ENCODE measurements at places on chromosomes 16 and 17.

DNA sequence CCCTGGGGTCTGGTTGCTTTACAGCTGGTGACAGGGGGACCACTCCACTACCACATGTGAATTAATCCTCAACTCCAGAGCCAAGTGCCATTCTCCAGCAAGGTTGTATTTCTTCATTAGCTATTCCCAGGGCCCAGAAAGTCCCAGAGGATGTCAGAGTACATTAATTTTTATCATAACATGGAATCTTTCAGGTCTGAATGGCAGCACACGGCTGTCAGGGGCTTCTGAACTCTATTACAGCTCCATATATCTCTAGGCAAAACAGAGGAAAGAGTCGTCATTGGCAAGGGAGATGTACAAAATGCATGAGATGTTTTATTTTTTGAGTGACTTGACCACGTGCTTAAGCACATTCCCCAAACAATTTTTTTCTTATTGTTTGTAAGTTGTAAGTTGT is 303.4 kb downstream of the WWOX start:
- DNase-seq: no peak

DNA sequence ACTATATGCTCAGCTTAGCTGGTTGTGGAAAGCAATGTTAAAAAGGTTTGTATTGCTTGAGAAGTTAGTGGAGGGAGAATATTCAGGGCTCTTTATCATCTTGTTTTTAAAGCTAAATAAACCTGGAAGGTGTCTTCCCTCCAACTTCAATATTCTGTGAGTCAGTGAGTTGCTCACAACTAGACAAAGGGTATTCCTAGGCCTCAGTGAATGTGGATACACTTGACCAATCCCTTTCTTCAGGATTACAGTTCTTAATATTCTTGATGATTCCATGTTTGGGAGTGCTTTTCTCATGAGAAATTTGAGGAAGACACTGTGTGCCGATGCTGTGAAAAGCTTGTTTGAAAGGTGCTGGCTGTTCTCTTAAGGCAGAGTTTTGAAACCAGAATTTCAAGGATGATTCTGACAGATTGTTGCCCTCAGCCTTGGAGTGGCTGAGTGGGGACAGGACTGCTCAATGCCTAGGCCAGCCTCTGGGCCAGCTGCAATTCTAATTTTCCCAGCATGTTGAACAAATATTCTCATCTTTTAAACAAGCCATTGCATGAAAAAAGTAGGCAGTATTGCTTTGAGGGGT is 30.1 kb downstream of the MAP2K4 start:
- no peak for DNase-seq

GRCh38 chr17:48893646-48894508 is 1.3 kb downstream of the ATP5MC1 start:
- no peak for DNase-seq

GRCh38 chr17:78953356-78954350 is 26.1 kb downstream of the LGALS3BP start:
- no peak for DNase-seq

DNA sequence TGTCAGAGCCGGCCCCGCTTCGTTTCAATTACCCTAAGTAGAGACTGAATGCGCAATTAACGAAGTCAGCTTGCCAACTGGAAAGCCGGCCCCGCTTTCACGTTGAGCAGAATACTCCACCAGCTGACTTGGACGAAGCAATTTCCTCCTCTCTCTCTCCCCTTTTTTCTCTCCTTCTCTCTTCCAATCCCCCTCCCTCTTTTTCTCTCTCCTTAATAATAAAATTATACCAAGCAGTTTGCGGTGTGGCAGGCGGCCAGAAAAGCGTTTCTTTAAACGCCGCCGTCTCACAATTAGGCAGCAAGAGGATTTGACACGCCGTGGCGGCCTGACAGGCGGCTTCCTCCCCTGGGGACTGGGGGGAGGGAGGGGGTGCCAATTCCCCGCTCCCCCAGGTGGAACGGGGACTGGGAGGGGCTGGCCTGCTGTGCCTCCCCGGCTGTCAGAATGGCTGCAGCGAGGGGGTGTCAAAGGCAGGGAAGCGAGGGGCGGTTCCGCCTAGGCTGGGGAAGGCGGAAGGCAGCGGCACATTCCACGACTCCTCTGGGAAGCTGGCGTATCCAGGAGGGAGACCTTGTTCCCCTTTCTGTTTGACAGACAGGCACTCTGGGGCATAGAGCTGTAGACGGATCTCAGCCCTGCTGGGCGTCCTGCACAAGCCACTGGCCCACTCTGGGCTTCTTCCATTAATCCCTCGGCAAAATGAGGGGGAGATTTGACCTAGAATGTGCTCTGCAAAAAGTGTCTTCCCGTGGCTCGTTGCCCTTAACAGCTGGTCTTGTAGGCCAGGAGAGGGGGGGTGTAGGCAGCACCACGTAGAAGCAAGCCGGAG is 52.7 kb downstream of the SREBF1 start:
- DNase-seq: peak; percentile 46

GRCh38 chr17:80270836-80271235 is 10.2 kb downstream of the RNF213 start:
- DNase-seq: no peak

All from foreskin melanocyte (primary cell).